ENCODE measurements at places on chromosomes 2 and 18.

DNA sequence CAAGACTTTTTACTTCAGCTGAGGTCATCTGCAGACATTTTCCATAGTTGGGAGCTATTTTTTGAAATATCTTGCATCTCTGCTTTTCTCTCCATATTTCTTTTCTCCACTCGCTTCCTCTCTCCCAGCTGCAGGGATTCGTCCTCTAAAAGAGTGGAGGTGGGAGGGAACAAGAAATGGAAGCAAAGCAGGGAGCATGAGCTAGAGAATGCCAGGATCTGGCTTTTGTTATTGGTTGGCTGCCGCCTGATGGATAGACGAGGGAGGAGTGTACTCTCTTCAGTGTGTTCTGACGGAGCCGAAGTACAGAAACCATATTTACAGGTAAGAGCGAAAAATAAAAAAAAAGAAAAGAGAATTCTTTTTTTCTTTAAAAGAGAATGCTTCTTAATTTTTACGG, at the start of gene CSRNP3:
Gene CSRNP3 (plus strand): TSS at position 282 of the 400 bp plus-strand sequence. CDS start 125,368 bp downstream, outside the sequence.
- DNase-seq: no peak

DNA sequence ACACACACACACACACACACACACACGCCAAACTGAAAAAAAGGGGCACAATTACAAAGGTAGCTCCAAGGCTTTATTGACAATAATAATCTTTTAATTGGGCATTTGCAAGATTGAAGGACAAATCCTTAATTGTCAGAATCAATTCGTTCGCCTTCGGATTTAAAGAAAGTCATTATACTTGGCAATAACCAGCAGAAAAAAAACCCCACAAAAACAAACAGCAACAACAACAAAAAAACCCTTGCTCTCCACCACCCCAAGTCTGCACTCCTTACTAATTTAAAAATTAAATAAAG, 1.8 kb upstream of the HOXD8 start:
- DNase-seq: no peak

GRCh38 chr2:186382932-186383331, 103.1 kb upstream of the ZC3H15 start:
- no peak for DNase-seq

GRCh38 chr2:49028101-49028500, 126.2 kb downstream of the FSHR start:
- DNase-seq: no peak

- no peak for DNase-seq
These were observed 85.1 kb downstream of the SERPINB8 start for GRCh38 chr18:64055019-64055418.

GRCh38 chr2:33322612-33323011, 153.8 kb upstream of the RASGRP3 start:
- DNase-seq: no peak

DNA sequence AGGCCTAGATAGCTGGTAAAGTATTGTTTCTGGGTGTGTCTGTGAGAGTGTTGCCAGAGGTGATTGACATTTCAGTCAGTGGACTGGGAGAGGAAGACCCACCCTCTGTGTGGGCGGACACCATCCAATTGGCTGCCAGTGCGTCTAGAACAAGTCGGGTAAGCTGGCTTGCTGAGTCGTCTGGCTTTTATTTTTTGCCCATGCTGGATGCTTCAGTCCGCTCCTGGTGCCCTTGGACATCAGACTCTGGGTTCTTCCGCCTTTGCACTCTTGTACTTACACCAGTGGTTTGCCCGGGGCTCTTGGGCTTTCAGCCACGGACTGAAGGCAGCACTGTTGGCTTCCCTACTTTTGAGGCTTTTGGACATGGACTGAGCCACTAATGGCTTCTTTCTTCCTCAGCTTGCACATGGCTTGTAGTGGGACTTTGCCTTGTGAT, 24.3 kb downstream of the DIS3L2 start:
- DNase-seq: no peak

DNA sequence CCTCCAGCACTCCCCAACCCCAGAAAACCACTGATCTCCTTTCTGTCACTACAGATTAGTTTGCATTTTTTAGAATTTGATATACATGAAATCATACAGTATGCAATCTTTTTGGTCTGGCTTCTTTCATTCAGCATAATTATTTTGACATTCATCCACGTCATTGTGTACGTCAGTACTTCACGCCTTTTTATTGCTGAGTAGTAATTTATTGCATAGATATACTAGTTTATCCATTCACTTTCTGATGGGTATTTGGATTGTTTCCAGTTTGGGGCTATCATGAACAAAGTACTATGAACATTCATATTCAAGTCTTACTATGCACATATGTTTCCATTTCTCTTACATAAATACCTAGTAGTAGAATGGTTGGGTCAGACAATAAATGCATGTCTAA, 20.1 kb upstream of the CHN1 start:
- no peak for DNase-seq

- no peak for DNase-seq
These were observed 349.5 kb downstream of the IRS1 start for GRCh38 chr2:226450141-226450540.

GRCh38 chr2:64369706-64370105, 84.3 kb upstream of the LGALSL start:
- DNase-seq: no peak

- no peak for DNase-seq
These were observed 36.5 kb downstream of the CAB39 start for GRCh38 chr2:230749111-230749510.

DNA sequence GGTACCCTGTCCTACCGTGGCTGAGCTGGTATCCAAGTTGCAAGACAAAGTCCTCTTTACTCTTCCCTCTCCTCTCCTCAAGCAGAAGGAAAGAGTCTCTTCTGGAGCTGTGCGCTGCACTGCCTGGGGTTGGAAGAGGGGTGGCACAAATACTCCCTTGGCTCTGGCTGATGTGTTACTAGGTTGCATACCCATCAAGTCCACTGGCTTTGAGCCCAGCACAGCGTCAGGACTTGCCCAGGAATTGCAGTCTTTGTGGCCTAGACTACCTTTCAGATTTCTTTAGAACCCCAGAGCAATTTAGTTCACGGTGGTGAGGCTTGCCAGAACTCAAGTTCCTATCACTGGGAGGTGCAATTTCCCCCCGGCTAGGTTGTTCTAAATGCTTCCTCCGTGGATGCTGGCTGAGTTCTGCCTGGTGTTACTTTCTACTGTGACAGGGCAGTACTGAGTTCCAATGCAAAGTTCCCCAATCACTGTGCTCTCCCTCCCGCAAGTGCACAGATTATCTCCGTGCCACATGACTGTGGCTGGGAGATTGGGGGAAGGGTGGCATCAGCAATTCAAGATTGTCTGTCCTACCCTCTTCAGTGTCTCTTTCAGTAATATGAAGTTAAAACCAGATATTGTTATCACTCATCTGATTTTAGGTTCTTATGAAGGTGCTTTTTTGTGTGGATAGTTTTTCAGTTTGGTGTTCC, 13.4 kb downstream of the MYO3B start:
- no peak for DNase-seq

- DNase-seq: no peak
These were observed 7.4 kb upstream of the HES6 start for GRCh38 chr2:238247002-238247822.

GRCh38 chr2:54503192-54503591, 47.1 kb downstream of the SPTBN1 start:
- no peak for DNase-seq

DNA sequence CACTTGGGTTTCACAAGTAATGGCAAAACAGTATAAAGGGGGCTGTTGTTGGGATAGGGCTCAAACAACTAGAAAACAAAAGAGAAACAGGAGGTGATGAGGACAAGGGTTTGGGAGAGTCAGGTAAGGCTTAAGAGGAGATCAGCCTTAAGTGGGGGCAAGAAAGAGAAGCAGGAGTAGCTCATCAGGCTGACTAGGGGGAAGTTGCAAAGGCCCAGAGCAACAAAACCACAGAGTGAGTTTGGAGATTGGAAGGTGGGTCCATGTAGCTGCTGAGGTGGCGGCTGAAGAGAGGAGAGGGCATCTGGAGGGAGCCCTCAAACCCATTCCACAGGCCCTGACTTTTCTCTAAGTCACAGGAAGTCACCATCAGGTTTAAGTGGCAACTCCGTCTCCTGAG, 126.0 kb downstream of the MREG start:
- no peak for DNase-seq

- DNase-seq: no peak
These were observed 1.8 kb upstream of the DUSP2 start for GRCh38 chr2:96146881-96147592.

DNA sequence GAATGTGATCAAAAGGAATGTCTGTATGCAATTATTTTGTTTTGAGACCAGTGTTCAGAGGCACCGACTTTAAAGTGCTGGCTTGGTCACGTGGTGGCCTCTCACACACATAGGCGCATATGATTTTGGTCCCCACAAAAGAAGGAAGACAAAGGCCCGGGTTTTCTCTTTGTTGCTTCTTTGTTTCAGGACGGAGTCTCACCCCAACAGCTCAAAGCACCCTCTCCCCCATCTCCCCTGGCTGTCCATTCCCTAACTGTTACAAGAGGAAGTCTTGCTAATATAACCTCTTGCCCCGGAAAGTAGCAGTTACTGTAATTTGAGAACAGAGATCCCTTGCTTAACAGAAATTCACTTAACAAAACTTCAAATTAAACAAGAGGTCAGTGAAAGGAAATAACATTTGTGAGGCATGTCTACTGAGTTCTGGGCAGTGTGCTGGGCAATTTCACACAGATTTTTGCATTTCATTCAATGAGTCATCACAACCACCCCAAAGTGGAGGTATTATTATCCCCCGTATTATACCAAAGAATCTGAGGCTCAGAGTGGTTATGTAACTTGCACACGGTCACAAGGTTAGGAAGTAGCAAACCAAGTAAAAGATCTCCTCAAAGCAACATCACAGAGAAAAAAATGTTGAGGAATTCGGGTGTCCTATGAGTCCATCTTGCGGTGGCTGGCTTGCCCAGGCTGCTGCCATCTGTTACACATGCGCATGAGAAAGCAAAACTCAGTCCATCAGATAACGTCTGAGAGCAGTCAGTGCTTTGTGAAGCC, 75.8 kb downstream of the SDC1 start:
- no peak for DNase-seq

- no peak for DNase-seq
These were observed 117.6 kb upstream of the STK17B start for GRCh38 chr2:196289000-196289399.
